ENCODE measurements at places on chromosomes 1 and 21.

- no peak for DNase-seq
Measured at GRCh38 chr1:24640288-24640687, 2.8 kb upstream of the SRRM1 start.

DNA sequence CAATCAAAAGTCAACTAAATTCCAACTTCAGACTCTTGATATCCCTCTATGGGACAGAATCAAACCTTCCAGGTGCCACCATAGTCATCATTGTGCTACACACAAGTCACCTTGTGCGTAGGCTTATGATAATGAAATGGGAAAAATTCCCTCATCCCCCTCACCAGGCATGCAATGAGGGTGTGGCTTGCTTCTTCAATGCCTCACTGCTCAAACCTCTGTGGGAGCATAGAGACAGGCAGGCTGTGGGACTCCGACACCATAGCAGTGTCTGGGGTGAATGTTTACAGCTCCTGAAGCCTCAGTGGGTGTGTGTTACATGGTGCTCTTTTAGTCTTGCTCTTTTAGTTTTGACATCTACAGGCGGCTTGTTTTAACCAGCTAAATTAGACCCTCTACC is 42.4 kb downstream of the ZNF697 start:
- DNase-seq = no peak

GRCh38 chr1:155013632-155014031 is 11.0 kb downstream of the ZBTB7B start:
- DNase-seq = no peak

- no peak for DNase-seq
Measured at GRCh38 chr1:85611856-85612255, 31.3 kb downstream of the CCN1 start.

DNA sequence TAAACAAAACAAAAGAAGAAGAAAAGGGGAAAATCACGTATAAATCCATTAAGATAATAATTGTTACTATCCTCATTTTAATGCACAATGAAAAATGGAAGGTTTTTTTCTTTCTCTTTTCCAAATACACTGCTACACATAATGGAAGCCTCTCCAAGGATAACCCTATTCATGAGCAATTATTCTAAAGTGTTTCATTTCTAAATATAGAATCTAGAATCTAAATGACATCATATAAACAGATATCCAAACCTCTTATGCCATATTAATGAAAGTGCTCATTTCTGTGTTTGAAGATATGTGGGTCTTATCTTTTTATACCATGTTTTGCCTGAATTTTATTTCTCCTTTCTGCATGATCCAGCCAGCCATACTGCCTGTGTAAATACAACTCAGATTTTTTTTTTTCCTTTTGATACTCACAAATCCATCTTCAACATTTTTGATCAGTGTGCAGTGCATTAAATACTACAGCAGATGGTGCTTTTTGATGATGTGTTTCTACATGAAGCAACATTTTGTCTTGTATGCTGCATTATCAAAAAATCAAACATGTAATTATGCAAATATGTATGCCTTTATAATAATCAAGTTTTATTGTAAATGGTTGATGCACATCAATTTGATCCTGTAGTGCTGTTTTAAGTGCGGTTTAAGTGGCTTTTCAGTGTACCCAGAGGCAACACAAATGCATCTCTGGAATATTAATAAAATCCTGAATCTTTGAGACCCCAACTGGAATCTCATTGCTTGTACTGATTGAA is 625.6 kb upstream of the PTBP2 start:
- DNase-seq = no peak

DNA sequence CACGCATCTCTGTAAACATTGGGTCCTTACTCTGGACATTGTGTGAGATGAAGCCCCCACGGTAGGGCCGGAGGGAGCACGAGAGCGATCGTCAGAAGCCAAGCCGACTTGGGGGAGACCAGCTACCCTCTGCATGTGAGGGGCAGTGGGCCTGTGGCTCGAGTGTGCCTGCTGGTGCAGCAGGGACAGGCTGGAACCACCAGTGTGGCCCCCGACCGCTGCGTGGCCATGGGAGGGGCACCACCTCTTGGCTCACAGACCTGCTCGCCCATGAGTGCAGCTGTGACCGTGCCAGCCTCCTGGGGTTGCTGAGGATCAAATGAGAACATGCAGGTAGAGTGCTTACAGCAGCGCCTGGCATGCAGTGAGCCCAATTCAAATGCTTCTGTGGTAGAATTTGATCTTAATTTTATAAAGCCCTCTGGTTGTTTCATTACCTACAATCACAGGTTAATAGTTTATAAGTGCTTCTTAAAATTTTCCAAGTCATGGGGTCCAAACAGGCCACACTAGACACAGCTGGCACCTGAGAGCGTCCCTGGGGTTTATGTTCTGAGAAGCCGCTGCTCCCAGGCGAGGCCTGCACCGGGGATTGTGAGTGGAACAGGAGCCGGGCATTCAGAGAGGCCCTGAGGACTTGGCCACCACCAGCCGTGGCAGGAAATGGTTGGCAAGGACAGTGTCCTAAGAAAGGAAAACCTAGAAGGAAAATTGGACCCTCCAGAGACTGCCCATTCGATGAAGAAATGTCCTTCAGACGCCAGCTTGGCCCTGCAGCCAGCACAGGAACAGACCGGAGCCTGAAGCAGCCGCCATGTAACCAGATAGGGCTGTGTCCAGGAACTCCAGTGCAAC is 22.6 kb upstream of the ADARB1 start:
- DNase-seq = no peak

DNA sequence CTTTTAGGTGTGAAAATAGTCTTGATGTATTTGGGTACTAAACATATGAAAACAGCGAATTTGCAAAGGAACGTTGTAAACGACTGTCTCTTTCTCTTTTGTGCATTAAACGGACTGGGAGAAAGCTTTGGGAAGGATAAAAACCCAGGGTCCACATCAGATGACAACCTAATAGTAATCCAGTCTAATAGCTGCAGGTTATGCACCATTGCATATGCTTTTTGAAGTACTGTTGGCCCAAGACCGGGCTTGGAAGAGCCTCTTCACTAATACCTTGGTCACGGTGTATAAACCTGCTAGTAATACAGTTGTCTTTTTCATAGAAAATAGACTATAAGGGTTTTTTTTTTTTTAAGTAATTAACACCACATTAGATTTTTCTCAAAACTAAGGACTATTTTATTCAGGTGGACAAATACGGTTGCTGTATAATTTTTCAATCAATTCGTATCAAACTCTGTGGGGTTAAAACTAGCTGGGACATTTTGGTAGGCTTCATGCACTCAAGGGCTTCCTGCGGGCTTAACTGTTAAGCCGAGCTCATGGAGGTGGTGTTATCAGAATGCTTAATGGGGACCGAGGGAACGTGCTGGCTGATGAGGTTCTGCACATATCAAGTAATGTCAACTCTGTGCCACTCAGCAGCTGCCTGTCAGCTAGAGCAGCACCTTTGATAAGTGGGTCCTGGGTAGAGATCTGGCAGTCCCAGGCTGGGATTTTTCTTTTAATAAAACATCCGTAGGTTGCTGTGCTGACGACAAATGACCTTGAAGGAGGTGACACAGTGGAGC is 2.1 kb downstream of the RYR2 start:
- DNase-seq = no peak

- DNase-seq = peak; percentile 13
Measured at GRCh38 chr1:246565751-246566127, 322 bp downstream of the TFB2M start.

DNA sequence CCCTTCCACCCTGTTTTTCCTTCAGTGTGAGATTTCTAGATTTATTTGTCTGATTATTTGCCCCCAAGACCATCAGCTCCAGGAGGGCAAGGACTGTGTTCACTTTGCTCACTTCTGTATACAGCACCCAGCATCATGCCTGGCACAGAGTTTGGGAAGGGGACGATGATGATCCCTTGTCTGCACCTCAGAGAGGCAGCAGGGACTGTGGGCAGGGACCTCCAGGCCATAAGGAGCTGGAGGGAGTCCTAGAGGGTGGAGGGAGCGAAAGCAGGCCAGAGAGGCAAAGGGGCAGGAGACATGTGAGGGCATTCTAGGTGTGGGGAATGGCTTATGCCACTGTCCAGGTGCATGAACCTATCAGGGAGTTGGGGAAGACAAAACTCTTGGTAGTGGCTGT is 32.8 kb downstream of the H3-3A start:
- no peak for DNase-seq

GRCh38 chr1:198465201-198466144 is 75.0 kb downstream of the ATP6V1G3 start:
- peak; percentile 34 for DNase-seq

DNA sequence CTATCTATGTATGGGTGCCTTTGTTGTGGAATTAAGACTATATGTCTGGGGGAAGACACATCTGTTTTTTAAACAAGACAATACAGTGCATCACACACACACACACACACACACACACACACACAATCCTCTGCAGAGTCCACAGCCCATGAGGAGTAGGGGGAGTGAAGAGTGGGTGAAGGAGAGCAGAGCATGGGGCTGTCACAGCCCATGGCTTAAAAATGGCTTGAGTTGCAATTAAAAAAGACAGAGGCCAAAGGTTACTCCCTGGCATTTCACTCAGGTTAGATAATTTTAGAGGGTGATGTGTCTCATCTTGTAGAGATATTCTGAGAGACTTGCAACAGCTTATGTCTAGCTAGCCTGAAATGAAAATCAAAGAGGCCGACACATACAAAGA is 176.5 kb upstream of the PLXNA2 start:
- no peak for DNase-seq

DNA sequence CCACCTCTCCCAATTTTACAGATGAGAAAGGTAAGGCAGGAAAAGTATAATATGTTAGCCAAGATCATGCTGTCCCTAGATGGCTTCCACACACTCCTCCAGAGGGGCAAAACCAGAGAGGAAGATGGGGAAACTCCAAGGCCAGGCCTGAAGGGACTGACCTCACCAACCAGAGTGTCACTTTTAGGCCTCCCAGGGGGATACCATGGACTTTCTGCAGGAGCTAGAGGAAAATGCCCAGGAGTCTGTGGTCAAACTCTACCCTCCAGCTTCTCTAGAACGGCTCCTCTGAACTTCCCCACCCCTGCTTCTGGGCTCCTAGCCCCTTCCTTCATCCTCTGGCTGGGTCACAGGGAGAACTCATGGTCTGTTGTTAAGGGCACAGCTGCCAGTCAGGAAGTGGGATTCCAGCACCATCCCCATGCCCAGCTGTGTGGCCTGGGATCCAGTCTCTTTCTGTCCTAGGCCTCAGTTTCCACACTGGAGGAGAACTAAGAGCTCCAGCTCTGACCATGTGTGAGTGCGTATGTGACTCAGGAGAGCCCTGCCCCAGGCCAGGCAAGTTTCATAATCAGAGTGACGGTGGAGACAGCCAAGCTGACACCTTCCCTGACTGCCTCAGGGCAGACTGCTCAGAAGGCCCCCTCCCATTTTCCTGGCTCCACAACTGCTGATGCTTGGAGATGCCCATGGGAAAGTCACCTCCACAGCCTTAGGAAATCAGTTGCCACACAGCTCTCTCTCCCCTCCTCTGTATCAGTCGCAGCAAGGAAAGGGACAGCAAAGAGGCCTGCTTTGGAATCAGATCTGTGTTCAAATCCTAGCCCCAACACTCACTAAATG is 1.9 kb downstream of the IGSF8 start:
- DNase-seq = no peak

DNA sequence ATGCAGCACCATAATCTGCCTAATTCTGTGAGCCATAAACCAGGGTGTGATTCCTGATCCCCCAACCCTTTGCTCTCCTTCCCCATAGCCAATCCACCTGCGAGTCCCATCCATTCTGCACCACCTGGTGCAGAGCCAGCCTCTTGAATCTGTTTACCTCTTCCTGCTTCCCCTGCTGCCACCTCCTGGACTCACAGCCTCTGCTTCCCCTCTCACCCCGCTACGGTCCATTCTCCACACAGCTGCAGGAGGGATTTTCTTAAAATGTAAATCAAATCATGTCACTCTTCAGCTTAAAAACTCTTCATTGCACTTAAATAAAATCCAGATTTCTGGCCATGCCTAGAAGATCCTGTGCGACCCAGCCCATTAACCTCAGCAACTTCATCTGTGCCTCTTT is 186.7 kb downstream of the FOXD2 start:
- DNase-seq = no peak

All from HEK293T (cell line).